Esophagus squamous epithelium (tissue), 5 donors: ENCODE measurements at places on chromosomes 6 and 20.
A peak's percentile ranks its signal among the peaks of the same experiment; 100 is the strongest.

DNA sequence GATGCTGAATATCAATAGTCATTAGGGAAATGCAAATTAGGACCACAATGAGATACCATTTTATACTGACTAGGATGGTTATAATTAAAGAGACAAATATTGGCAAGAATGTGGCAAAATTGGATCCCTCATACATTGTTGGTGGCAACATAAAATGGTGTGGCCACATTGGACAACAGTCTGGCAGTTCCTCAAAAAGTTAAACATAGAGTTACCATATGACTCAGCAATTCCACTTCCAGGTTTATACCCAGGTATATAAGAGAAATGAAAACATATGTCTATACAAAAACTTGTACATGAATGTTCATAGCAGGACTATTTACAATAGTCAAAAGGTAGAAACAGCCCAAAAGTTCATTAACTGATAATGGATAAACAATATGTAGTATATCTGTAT lies 2.0 kb upstream of the CRIP3 start:
- H3K27ac ChIP-seq = no peak overlapping the region
- no peak overlapping the region for H3K4me3 ChIP-seq
- no peak for DNase-seq
- H3K36me3 ChIP-seq = no peaks in the 10 kb centered on the region
- H3K27me3 ChIP-seq = no peaks in the 10 kb centered on the region

GRCh38 chr6:2245103-2245876 lies at the start of gene GMDS:
TSS of gene GMDS (minus strand) at chr6:2245605.
- peak within 1 kb of the TSS; percentile 83 for H3K27ac ChIP-seq
- DNase-seq = peak; percentile 19
- H3K36me3 ChIP-seq = peaks cover 14% of the 10 kb centered on the region

GRCh38 chr6:9520417-9521151 lies 894.3 kb downstream of the TFAP2A start:
- no peak overlapping the region for H3K4me3 ChIP-seq
- H3K27ac ChIP-seq = no peak overlapping the region
- H3K36me3 ChIP-seq = no peaks in the 10 kb centered on the region
- H3K27me3 ChIP-seq = no peaks in the 10 kb centered on the region

DNA sequence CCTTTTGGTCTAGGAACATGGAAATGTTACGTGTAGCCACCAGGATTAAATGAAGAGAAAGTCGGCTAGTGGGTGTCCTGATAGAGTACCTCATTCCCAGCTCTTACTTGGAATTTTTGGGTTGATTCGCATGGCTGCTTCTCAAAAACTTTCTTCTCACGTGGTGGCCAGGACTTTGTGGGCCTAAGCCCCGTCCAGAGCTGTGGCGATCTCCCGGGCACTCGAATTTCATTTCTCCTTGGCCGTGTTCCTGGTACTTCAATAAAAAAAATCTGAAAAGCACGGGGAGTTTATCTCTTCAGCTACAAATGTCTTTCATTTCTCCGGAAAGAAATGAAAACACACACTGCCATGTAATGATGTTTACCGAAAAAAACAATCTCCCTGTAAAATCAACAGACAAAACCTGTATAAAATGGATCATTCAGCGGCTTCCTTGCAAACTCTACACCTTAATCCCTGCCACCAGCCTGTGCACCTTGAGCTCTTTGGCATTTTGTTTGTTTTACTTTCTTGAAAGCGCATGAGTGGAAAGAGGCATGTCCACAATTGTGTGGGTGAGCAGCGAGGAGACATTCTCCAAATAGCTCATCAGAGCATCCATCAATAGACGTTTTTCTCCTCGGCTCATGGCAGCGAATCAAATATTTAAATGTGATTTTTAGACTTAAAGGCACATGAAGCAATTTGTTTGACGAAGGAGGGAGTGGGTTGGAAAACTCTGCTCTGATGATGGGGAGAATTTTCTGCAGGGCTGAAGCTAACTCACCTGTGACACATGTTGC lies 173.1 kb downstream of the TFAP2C start:
- DNase-seq = no peak
- no peak overlapping the region for H3K27ac ChIP-seq
- no peak overlapping the region for H3K4me3 ChIP-seq
- no peaks in the 10 kb centered on the region for H3K27me3 ChIP-seq
- H3K36me3 ChIP-seq = no peaks in the 10 kb centered on the region
- peaks cover 38% of the 10 kb centered on the region for H3K4me1 ChIP-seq

GRCh38 chr20:60066438-60066823 lies 108.2 kb downstream of the CDH26 start:
- peaks cover 17% of the 10 kb centered on the region for H3K4me1 ChIP-seq
- no peak overlapping the region for H3K4me3 ChIP-seq
- no peak for DNase-seq
- H3K27me3 ChIP-seq = no peaks in the 10 kb centered on the region
- no peaks in the 10 kb centered on the region for H3K36me3 ChIP-seq

DNA sequence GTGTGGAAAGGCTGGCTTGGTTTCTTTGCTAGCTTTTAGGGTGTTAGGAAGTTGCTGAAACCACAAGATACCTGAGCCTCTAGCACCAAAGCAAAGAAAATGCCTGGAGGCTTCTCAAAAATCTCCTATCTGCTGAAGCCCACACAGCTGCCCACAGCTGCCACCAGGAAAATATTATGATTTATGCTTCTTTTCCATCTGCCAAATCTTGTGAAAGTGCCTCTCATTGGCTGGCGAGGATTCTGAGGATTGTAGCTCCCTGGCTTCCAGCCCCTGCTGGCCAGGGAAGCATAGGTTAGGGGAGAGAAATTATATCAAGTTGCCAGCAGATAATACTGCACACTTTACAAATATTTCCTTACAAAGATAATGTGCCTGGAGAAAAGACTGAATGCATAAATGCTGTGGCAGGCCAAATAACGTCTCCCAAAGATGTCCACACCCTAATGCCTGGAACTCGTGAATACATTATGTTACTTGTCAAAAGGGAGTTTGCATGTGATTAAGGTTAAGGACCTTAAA lies 98.4 kb downstream of the MRPL14 start:
- DNase-seq = no peak
- no peak overlapping the region for H3K27ac ChIP-seq
- H3K36me3 ChIP-seq = no peaks in the 10 kb centered on the region
- no peaks in the 10 kb centered on the region for H3K27me3 ChIP-seq

GRCh38 chr6:117483004-117483644 lies 650 bp downstream of the DCBLD1 start:
- DNase-seq = no peak
- H3K27ac ChIP-seq = peak overlapping the region; percentile 84
- H3K27me3 ChIP-seq = no peaks in the 10 kb centered on the region

- H3K27ac ChIP-seq = no peak overlapping the region
- H3K36me3 ChIP-seq = no peaks in the 10 kb centered on the region
- no peaks in the 10 kb centered on the region for H3K27me3 ChIP-seq
- no peaks in the 10 kb centered on the region for H3K4me1 ChIP-seq
These were observed 24.2 kb upstream of the PPP1R14C start for GRCh38 chr6:150118627-150119026.

- H3K4me3 ChIP-seq = no peak overlapping the region
- H3K27ac ChIP-seq = no peak overlapping the region
- no peaks in the 10 kb centered on the region for H3K27me3 ChIP-seq
- no peak for DNase-seq
These were observed 100.2 kb downstream of the AHI1 start for GRCh38 chr6:135397172-135397952.

DNA sequence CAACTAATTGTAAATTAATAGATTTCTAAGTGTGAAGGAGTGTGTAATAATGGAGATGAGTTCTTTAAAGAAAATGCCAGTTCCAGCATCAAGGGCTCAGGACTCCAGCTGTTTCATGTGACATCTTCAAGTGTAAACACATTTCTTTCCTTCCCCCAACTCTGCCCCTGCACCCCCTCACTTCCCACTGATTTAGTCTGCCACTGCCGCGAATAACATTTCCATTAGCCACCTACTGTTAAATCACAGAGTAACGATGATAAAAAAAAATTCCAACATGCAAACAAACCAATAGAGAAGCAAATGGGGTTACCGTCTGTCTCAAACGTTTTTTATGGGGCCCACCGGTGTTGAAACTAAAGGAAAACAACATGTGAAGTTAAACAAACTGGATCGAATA lies 414.3 kb downstream of the SAMD5 start:
- no peaks in the 10 kb centered on the region for H3K4me1 ChIP-seq
- no peaks in the 10 kb centered on the region for H3K36me3 ChIP-seq
- no peaks in the 10 kb centered on the region for H3K27me3 ChIP-seq
- H3K27ac ChIP-seq = no peak overlapping the region
- H3K4me3 ChIP-seq = no peak overlapping the region

- H3K4me3 ChIP-seq = no peak overlapping the region
- no peaks in the 10 kb centered on the region for H3K4me1 ChIP-seq
- peaks cover 16% of the 10 kb centered on the region for H3K36me3 ChIP-seq
- DNase-seq = no peak
These were observed 456.5 kb downstream of the UTRN start for GRCh38 chr6:144741659-144742058.

GRCh38 chr6:106051226-106051625 lies 34.9 kb upstream of the PRDM1 start:
- H3K27me3 ChIP-seq = no peaks in the 10 kb centered on the region
- no peaks in the 10 kb centered on the region for H3K36me3 ChIP-seq
- H3K4me3 ChIP-seq = no peak overlapping the region
- no peak overlapping the region for H3K27ac ChIP-seq
- H3K4me1 ChIP-seq = no peaks in the 10 kb centered on the region
- DNase-seq = no peak

- H3K4me3 ChIP-seq = no peak overlapping the region
- H3K4me1 ChIP-seq = no peaks in the 10 kb centered on the region
- no peak for DNase-seq
These were observed 585.2 kb downstream of the PHF3 start for GRCh38 chr6:64220801-64221200.

DNA sequence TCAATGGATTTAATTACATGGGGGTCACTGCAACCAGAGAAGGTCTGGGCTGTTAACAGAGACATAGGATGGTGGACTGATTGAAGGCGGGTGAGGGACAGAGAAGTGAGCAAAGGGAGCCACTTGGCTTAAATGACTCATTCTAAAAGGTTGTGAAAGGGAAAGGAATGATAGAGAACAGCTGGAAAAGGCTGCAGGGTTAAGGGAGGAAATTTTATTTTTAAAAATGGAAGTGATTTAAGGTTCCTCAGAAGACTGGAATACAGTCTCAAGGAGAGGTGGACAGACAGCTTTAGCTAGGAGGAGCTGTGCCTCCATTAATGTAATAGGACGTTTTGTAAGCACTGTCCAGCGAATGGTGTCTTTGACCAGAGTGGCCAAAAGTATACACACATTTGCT lies 46.7 kb downstream of the RGS17 start:
- H3K4me3 ChIP-seq = no peak overlapping the region
- no peak overlapping the region for H3K27ac ChIP-seq
- H3K4me1 ChIP-seq = no peaks in the 10 kb centered on the region
- no peaks in the 10 kb centered on the region for H3K36me3 ChIP-seq
- H3K27me3 ChIP-seq = no peaks in the 10 kb centered on the region
- no peak for DNase-seq

GRCh38 chr6:124982669-124983068 lies 20.4 kb downstream of the RNF217 start:
- no peaks in the 10 kb centered on the region for H3K4me1 ChIP-seq
- no peak overlapping the region for H3K27ac ChIP-seq
- H3K36me3 ChIP-seq = no peaks in the 10 kb centered on the region
- no peak overlapping the region for H3K4me3 ChIP-seq

GRCh38 chr20:20931024-20931423 lies 175.1 kb downstream of the LINC00237 start:
- no peak overlapping the region for H3K27ac ChIP-seq
- no peaks in the 10 kb centered on the region for H3K36me3 ChIP-seq
- H3K4me3 ChIP-seq = no peak overlapping the region
- DNase-seq = no peak

DNA sequence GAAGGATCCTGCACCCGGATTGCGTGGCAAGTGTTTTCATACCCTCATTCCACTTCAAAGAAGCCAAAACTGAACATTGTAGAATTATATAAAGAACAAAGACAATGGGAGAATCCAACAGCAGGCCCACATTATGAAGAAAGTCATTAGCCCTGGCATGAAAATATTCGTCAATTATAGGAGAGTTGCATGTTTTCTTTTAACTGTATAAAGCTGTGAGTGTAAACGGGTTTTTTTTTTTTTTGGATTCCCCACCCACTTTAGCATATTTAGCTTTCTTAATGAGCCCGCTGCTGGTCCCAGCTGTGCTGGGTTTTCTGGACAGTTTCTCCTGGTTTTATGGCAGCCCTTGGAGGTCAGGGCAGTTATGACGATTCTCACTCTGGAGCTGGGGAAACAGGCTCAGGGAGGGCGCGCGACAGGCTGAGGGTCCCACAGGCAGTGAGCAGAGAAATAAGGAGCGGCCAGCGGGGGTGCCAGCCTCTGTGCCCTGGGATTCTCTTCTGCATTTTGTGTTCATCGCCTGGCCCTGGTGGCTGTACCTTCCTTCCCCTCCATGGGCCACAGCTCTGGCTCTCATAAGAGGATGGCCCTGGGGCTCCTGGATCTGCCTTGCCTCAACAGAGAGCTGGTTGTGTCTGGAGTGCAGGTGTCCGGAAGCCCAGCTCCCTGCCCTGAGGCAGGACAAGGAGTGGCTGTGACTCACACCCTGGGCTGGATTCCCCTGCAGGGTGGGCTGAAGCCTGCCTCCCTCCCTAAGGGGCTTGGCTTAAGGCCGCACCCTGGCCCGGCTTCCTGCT lies 24.1 kb upstream of the SULF2 start:
- no peaks in the 10 kb centered on the region for H3K27me3 ChIP-seq
- no peak for DNase-seq
- H3K27ac ChIP-seq = peak overlapping the region; percentile 67
- no peaks in the 10 kb centered on the region for H3K36me3 ChIP-seq

GRCh38 chr20:48635791-48636267 lies 192.0 kb downstream of the PREX1 start:
- no peaks in the 10 kb centered on the region for H3K36me3 ChIP-seq
- no peak overlapping the region for H3K4me3 ChIP-seq
- no peak for DNase-seq
- no peaks in the 10 kb centered on the region for H3K4me1 ChIP-seq
- H3K27me3 ChIP-seq = no peaks in the 10 kb centered on the region

DNA sequence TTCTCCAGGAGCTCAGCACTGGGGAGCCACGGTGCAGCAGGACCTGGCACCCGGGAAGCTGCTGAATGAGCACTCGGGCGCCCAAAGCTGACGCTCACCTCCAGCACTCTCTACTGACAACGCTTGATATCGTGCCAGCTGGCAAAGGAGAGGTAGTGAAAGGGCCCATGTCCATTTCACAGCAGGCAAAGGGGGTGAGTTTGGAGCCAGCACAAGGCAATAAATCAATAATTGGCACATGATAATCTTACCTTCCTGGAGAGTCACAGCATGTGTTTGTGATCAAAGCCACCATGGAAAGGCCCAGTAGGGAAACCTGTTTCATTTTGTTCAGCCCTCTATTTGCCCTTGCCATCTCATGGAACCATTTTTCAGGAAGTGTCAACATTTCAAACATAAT lies 23.3 kb upstream of the SMIM26 start:
- no peak for DNase-seq
- H3K4me3 ChIP-seq = no peak overlapping the region
- H3K4me1 ChIP-seq = peaks cover 3% of the 10 kb centered on the region
- no peak overlapping the region for H3K27ac ChIP-seq
